ENCODE measurements at places on chromosomes 12 and 14.
A peak's percentile ranks its signal among the peaks of the same experiment; 100 is the strongest.

DNA sequence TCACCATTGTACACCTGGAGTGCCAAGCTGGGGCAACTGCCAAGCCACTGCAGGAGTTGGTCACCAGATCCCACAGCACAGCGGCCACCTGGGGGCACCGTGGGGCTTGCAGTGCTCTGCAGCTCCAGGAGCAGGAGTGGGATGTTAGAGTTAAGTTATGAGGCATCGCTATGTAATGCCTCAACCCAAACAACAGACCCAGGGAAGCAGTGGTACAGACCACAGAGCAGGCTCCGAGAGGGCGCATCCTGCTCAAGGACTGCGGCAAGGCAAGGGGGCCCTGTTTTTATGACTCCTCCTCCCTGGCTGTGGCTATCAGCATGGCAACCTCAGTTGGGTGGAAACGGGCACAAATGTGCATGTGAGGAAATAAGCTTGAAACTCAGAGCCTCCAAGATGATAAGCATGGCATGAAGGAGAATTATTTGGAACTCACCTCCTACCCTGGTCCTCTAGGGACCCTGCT lies 63.1 kb downstream of the ARL6IP4 start:
- peak; percentile 50 for DNase-seq

DNA sequence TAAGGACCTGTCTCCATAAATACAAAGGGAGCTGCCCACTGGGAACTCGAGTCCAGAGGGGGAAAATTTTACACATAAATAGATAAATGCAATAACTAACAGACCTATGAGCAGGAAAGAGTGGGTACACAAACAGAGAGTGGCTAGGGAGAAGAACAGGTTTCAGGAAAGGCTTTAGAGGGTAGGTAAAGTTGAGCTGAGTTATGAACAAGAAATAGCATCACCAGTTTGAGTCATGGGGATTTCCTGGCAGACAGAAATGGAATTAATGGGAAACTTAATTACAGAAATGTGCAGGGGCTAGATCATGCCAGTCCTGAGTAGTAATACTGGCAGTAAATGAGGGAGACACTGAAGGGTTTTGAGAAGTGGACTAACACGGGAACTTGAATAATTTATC lies 58.0 kb upstream of the CCDC175 start:
- DNase-seq: peak; percentile 5

GRCh38 chr12:59031313-59031712 lies 111.0 kb upstream of the LRIG3 start:
- DNase-seq: no peak

- no peak for DNase-seq
Measured at GRCh38 chr12:115489253-115489652, 788.2 kb downstream of the MED13L start.

DNA sequence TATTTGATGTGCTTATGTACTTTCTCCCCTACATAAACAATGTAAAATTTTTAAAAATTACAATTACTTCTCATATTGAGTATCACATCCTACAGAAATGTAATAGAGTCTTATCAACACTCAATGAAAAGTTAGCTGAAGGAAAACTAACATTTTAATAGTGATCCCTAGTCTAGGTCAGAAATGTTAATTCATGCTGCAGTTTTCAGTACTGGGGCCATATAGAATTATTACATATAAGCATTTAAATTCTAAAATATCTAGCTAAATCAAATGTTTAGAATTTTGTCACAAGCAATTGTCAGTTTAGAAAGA lies 37.8 kb downstream of the SLC6A15 start:
- DNase-seq: no peak

- DNase-seq: no peak
Measured at GRCh38 chr14:87045246-87045645, 947.7 kb downstream of the GALC start.
